ENCODE measurements at places on chromosomes 5 and 9.

DNA sequence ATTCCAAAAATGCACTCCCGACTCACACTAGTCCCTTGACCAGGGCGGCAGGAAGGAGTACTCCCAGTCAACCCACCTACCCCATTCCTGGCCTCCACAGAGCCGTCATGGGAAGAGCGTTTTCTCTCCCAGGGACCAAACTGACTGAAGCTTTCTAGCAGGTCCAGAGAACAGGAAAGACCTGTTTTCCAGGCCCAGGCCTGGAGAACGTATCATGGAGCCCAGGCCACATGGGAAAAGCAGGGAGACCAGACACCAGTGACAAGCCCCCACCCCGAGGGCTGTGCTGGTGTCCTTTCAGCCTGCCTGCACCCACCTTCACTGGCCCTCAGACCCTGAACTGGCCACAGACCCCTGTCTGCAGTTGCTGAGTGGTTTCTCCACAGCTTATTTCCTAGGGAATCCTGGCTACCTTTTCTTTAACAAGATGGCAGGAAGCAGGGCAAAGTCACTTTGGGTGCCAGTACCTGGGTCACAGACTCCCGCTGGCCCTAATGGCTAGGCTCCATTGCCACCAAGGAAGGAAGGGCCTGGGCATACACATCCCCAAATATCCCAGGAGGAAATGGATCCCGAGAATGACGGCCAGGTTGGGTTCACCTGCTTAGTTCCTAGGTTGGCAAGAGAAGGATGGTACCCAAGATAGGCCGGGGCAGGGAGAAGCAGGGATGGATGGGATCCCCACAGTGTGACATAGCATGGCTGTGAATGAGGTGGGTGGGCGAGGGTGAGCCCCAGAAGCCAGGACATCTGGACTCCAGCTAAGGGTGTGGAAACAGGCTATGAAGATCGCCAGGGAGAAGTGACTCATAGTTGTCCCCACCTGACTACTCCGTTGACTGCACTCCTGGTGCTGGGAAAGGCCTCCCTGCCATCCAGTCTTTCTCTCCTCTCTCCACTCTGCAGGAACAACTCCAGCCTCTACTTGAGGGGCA is 12.2 kb downstream of the CCNI2 start:
- no peak for DNase-seq

DNA sequence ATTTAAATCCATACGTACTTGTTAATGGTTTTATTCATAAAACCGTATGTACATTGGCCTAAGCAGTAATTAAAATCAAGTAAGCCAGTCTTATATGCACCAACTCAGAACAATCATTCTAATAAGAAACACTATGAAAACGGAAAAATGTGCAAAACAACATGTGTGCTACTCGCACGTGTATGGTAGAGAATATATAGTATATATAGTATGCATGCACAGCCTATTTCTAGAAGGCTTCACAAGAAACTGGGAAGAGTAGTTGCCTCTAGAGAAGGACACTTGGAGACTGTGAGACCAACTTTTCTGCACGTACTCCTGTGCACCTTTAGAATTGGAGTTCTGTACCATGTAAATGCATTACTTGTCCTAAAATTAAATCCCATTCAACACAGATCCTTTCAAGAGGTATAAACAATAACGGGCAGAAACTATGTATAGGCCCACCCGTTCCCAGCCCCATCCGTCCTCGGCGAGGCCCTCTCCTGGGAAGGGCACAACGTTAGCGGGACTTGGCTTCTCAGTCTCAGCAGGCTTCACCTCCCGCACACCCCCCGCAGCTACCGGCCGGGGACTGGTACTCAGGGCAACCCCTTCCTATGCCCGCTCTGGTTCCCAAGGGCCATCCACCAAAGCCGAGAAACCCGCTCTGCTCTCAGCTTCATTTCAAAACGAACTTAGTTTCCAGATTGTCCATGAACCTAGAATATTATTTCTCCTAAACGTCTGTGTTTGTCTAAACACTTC is 2.0 kb downstream of the CDC14B start:
- DNase-seq = no peak

- DNase-seq = no peak
These were observed 98.0 kb downstream of the SLIT3 start for GRCh38 chr5:169202969-169203368.

DNA sequence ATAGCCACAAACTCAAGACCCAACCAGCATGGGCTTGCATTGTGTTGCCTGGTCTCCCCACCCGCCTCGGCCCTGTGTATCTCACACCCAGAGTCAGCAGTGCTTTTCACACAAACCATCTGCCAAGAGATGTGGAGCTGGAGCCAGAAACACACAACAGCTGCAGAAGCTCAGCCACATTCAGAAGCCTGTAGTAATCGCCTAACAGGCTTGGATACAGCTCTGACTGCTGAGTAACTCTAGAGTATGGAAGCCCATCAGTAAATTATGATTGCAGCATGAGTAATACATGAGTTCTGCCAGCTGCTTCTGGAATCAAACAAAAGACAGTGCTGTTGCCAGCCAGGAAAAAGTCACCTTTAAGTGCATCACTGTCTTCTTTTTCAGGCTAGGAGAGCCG is 16.0 kb downstream of the TEK start:
- peak; percentile 98 for DNase-seq

DNA sequence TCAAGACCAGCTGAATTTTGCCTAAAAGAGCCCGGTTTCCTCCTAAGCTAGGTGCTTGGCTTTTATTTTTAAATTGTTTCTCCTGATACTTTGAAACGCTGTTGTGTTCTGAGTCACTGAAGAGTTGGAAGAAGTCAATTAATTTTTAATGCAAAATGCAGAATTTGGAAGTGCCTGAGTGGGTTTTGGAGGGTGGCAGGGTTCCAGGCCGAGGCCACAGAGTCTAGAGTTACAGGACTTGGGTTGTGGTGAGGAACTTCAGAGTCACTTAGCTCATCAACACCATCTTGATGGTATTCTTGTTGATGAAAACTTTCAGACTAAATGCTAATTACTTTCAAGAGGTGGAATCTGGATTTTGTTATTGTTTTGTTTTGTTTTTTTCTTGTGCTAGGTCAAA is 130.6 kb downstream of the PDZD2 start:
- no peak for DNase-seq
